Left renal cortex interstitium (tissue), 4 donors: ENCODE measurements at places on chromosomes 7 and 10. TPM values are rescaled to one million over a fixed set of nuclear protein-coding genes. Genes with fewer than 3 reads are reported as not detected.

Gene ECHDC3
- 17.7 TPM for polyA plus RNA-seq

DNA sequence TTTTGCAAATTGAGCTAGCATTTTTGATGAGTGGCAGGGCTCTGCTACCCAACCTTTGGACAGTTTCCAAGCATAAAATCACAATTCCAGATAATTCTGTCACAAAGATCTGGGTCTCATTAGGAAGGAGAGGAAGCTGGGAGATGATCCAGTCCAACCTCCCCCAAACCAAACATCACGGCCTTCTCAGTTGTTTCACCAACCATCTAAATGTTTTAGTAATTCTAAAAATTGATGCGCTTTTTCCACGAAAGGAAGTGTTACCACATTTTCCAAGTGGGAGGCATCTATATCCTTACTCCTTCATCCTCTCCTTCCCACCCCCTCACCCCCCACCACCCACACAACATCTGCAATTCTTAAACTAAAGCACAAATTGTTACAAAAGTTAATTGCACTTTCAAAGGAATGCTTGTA, 108.3 kb downstream of the EGFR start:
- no peak for DNase-seq

DNA sequence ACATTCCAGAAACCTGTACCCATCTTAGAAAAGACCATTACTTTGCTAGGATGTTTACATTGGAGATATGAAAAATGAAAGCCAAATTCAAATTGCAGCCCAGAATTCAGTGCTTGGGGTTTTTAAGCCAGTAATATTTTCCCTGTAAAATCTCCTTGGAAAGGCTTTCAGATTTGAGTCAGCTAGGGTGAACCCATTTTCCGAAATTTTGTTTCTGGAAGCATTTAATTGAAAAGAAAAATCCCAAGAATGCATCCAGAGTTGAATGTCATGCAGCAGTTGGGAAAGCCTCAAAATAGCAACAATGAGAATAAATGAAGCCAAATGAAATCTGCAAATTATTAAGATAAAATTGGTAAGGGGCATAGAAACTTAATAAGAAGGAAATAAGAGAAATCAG, 106.4 kb downstream of the BMPER start:
- no peak for DNase-seq

- DNase-seq, result no peak
These were observed 189.9 kb upstream of the PDE1C start for GRCh38 chr7:32259931-32260596.

DNA sequence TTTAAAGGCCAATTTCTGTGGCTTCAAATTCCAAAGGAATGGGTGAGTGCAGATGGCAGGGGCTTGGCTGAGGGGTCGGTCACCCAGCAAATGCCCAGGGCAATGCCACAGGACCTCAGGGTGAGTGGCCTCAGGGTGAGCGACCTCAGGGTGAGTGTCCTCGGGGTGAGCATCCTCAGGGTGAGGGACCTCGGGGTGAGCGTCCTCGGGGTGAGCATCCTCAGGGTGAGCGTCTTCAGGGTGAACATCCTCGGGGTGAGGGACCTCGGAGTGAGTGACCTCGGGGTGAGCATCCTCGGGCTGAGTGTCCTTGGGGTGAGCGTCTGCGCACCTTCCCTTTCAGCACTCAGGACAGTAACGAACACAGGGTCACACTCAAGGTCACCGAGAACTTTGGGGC, 59.2 kb downstream of the ADARB2 start:
- no peak for DNase-seq

DNA sequence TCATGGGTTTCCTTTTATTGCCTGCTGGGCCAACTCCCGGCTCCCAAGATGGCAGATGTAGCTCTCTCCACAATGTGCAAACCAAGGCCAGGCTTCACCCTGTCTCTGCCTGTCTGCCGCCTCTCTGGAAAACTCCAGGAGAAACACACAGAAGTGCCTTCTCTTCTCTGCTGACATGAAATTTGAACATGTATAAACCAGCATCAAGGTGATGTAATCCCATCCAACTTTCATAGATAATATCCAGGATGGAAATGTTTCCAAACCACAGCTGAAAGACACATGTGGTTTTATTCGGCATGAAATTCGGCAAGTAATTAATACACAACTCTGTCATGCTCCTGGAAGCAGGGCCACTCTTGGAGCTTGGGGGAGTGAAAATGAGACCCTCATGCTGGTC, 297.2 kb downstream of the C7orf25 start:
- no peak for DNase-seq
